Hepatocyte (in vitro differentiated cells): ENCODE measurements at places on chromosomes 7 and 10. TPM values are rescaled to one million over a fixed set of nuclear protein-coding genes. Genes with fewer than 3 reads are reported as not detected.

ADAM22 gene
- 1.6 and 3.4 TPM in 2 replicates for polyA plus RNA-seq

MACROH2A2 gene
- polyA plus RNA-seq = 45.7 and 52.2 TPM in 2 replicates

CNOT4 gene
- 10.9 and 11.8 TPM in 2 replicates for polyA plus RNA-seq

TIMM23B gene
- polyA plus RNA-seq = 15.0 and 22.6 TPM in 2 replicates

SYT15B gene
- polyA plus RNA-seq = 0.65 and 0.69 TPM in 2 replicates

SPDYE2 gene
- 2.4 and 3.7 TPM in 2 replicates for polyA plus RNA-seq

ITGB8 gene
- 6.6 and 7.2 TPM in 2 replicates for polyA plus RNA-seq

NME8 gene
- polyA plus RNA-seq = 0.23 TPM in 1 of 2 replicates, not detected in the other

IGF2BP3 gene
- 28.9 and 31.1 TPM in 2 replicates for polyA plus RNA-seq

AGAP9 gene
- 6.9 and 7.2 TPM in 2 replicates for polyA plus RNA-seq

RBP3 gene
- 1.1 and 1.3 TPM in 2 replicates for polyA plus RNA-seq

PHKG1 gene
- polyA plus RNA-seq = 0.13 and 0.28 TPM in 2 replicates

- no peak for DNase-seq
These were observed 144.3 kb downstream of the FZD1 start for GRCh38 chr7:91408388-91409154.

GRCh38 chr7:131905471-131905973 is 349.1 kb upstream of the PODXL start:
- DNase-seq = no peak

GRCh38 chr7:104775531-104775930 is 238.5 kb upstream of the KMT2E start:
- no peak for DNase-seq

DNA sequence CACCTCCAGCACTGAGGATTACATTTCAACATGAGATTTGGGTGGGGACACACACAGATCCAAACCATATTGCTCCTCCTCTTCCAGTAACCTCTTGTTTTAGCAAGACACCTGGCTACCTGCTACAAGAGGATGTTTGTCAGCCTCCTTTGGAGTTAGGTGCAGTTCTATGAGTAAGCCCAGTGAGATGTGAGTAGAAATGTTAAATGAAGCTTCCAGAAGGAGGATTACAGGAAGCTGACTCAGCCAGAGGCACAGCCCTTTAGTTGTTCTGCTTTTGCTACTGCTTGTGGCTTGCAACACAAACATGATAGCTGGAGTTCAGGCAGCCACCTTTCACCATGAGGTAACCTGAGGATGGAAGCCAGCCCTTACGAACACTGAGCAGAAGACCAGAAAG is 382.7 kb upstream of the RNF32 start:
- no peak for DNase-seq

DNA sequence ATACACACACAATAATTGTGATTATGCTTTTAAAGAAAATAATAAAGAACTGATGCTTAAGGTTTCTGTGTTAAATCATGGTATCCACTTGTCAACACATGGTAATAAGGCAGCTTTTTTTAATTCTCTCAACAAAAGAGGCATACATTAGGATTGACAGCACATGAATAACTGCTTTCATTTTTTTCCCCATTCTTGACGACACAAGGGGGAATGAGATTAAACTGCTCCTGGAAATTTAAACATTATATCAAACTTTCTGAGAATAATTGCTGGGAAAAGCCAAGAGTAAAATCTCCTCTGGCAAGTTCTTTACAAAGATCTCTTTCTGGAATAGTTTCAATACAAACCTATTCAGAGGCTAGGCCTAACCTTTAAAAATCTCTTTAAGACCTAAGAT is 99.0 kb upstream of the GPR22 start:
- no peak for DNase-seq

DNA sequence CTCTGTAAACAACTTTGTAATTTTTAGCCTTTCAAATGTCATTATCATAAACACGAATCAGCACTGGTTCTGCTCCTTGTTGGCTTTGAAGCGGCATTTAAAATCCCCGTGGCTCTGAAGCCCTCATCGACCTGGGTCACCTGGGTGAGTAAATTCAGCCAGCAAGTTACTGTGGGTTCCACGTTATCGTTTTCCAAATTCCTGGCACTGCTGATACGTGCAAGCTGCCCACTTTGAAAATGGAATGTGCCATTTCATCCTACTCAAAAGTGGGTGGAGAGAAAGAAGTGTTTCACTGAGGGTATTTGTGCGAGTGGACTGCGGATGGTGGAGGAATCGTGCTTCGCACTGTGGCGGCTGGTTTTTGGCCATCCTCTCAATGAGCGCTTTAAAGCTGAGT is 281.7 kb downstream of the KLF6 start:
- no peak for DNase-seq

DNA sequence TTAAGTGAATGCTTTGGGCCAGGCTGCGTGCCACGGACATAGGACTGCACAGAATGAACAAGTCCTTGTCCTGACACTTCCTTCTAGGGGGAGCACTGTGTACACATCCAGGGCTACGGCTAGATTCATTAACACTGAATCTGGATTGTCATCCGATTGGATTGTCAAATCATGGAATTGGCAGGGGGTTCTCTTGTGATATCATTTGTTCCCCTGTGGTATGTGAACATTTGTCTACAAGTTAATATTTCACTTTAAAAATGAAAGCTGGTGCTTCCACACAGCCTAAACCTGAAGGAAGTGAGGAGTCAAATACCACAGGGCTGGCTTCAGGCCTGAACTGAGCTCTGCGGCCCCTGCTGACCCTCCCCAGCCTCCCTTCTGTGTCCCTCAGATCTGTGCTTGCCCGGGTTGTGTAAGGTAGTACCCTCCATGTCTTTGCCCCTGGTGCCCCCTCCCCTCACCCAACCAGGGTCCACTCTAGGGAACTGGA is 75.6 kb downstream of the SNX10 start:
- DNase-seq = no peak

- peak; percentile 5 for DNase-seq
These were observed 711.0 kb upstream of the LRRTM3 start for GRCh38 chr10:66214721-66215404.

DNA sequence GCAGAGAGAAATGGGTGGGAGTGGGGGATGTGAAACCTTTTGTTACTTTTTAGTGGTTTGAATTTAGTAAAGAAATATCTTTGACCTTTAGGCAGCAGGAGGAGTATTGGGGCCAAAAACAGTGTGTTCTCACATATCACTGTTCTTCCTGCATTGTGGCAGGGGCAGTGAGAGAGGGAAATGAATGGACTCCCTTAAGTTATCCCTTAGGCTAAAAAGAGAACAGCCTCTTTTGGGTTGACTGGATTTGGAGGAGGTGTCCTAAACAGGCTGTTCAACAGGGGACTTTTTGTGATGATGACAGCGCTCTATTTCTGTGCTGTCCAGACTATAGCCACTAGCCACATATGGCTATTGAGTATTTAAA is 22.3 kb downstream of the ZNF775 start:
- DNase-seq = no peak

DNA sequence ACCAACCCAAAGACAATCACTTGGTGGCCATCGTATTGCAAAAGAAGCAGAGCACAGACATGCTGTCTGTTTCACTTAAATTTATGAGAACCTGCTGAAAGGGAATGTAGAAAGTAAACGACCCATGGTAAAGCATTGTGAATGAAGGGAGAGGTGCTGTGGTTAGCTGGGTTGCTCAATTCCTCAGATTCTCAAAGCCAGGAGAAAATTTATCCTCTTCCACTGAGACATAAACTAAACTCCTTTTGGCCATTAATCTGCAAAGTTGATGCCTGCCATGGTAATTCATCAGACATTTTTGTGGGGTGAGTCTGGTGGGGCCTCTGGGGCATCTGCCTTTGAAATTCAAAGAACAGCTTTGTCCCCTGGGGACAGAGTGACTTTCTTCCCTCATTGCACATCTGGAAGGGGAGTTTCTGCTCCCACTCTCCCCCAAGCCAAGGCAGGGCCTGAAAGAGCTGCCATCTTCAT is 951.0 kb downstream of the LRMDA start:
- DNase-seq = no peak

GRCh38 chr7:43648473-43649406 is 65.8 kb downstream of the STK17A start:
- DNase-seq = no peak

DNA sequence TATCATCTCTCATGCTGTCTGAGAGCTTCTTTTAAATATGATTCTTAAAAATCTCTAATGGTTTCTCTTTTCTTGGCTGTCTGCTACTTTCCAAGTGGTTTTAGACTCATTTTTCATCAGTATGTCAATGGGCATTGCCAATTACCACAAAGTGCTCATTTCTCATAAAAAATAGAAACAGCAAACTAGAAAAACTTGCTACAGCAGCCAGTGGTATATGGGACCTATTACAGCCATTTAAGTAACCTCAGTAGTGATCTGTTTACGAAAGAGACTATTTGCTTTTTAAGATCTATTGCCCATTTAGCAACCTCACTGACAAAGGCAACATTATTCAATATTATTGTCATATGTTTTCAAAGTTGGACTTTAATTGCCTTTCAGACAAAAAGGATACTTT is 207.1 kb upstream of the RHOBTB1 start:
- DNase-seq = no peak

DNA sequence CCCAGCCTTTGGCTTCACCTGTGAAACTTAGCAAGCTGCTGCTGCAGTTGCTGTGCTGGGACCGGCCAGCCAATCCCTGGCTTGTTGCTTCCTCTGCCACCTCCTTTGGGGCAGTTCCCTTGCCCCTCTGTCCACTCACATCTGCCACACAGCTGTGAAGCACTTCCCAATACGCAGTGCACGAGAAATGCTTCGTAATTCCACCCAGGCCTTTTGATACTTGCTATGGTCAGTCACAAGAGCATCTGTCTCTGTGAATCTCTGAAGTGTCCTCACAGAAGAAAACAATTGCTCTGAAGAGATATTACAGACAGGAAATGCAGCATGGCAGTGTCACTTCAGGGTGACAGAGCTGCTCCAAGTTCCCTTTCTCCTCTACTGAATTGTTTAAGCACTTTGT is 208.5 kb downstream of the PTEN start:
- no peak for DNase-seq

- no peak for DNase-seq
These were observed 65.0 kb upstream of the IL6 start for GRCh38 chr7:22662036-22662435.

DNA sequence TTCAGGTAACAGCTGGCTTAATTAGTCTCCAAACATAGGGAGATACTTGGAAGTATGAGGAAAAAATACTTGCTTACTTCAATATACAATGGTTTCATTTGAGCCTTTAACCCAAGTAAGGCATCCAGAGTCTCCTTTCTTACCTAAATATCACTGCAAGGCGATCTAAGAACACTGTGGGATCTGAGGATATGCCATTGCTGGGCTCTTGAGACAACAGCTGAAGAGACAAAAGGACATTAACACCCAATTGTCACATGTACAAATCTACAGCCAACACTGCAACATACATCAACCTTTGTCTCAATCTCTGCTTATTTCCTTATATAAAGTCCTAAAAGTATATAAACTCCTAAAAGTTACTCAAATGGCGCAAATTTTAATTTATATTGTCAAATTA is 44.4 kb downstream of the IRF5 start:
- no peak for DNase-seq

GRCh38 chr10:20935931-20936330 is 38.8 kb upstream of the NEBL start:
- no peak for DNase-seq

DNA sequence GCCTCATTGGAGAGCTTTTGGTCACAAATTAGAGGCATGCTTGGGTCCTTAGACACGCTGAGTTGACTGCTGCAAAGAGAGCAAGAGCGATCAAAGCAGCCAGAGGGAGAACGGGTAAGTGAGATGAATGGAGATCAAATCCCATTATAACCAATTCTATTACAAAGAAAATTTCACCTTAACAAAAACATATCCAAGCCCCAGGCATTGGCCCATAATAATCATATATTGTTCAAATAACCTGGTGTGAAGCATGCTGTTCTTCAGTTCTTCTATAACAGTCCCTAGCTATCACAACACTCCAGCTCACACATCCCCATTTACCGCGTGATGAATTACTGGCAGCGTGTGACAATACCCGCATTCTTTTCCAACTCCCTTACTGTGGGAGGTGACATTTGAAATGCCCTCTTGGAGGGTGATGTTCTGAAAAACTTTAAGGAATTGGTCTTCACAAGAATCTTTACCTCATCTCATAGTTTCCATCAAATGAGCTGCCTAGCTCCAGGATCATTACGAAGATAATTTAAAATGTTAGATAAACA is 156.1 kb upstream of the PLXNA4 start:
- DNase-seq = no peak

- no peak for DNase-seq
These were observed 93.7 kb downstream of the FZD1 start for GRCh38 chr7:91357901-91358300.

- DNase-seq = no peak
These were observed 19.0 kb upstream of the DMBT1 start for GRCh38 chr10:122541541-122542002.

GRCh38 chr10:69976795-69977546 is 75.7 kb upstream of the MACROH2A2 start:
- no peak for DNase-seq

GRCh38 chr7:137904833-137905232 is 58.1 kb upstream of the DGKI start:
- no peak for DNase-seq

DNA sequence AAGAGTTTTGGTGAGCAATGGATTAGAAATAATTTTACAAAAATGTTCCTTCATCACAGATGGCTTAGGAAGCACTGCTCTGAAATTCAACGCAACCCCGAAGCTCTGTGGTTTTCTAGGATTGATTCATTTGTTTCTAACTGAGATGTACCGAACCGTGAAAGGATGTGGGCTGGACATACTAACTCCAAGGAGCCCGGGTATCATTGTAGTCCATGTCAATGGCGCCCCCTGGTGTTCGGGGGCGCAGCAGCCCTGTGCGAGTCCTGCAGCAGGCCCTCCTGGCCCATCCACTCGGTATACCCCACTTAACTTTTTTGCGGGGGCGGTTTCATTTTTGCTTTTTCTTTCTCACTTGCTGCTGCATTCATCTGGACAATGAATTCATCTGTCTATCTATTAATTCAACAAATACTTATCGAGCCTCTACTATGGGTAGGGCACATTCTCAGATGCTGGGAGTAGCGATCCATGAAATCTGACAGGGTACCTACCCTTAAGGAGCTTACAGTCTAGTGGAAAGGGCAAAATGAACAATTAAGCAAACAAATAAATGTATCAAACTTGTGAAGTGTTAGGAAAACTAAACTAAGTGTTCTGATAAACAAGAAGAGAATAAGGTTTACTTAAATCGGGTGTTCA is 25.2 kb upstream of the ITPRID1 start:
- peak; percentile 61 for DNase-seq

DNA sequence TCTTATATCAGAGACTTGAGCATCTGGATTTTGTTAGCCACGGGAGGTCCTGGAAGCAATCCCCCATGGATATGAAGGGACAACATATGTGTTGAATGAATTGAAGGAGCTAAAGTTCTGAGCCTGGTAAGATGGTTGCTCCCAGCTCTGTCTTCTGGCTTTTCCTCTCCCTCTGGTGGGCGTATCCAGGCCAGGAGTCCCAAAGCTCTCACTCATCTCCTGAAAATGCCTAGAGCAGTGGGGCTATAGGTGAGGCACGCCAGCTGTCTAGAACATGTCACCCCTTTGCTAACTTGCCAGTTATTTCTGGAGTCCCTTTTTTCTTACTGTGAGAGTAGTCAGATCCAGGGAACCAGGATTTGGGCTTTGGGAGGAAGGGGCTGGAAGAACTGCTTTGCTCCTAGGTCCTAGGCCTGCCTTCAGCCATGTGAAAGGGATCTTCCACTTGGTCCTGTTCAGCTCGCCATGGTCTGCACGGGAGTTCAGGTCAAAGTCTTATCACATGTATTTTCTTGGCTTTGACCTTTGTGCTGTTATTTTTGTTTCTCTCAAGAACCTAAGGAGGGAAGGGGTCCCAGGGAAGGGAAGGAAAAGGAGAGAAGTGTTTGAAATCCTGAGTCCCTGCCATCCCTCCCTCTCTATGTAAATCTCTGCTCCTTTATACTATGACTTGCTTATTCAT is 73.6 kb downstream of the MINPP1 start:
- DNase-seq = no peak

GRCh38 chr10:91653219-91653870 is 20.5 kb upstream of the PPP1R3C start:
- no peak for DNase-seq
